ENCODE measurements at places on chromosomes 6 and 20.

GRCh38 chr20:47654370-47654769, 130.9 kb downstream of the SULF2 start:
- H3K27me3 ChIP-seq = no peaks in the 10 kb centered on the region
- H3K36me3 ChIP-seq = peaks cover 66% of the 10 kb centered on the region
- DNase-seq = no peak
- no peak overlapping the region for H3K27ac ChIP-seq
- no peak overlapping the region for H3K4me3 ChIP-seq

DNA sequence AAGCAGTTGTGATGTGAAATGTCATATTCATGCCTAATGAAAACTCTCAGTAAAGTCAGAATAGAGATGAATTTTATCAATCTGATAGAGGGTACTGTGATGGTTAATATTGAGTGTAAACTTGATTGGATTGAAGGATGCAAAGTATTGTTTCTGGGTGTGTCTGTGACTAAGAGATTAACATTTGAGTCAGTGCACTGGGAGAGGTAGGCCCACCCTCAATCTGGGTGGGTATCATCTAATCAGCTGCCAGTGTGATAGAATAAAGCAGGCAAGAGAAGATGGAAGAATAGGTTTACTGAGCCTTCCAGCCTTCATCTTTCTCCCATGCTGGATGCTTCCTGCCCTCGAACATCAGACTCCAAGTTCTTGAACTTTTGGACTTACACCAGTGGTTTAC, 124.3 kb downstream of the CENPW start:
- no peaks in the 10 kb centered on the region for H3K4me1 ChIP-seq
- no peak overlapping the region for H3K27ac ChIP-seq
- no peaks in the 10 kb centered on the region for H3K27me3 ChIP-seq
- H3K36me3 ChIP-seq = no peaks in the 10 kb centered on the region

GRCh38 chr20:16270314-16270931, 302.8 kb downstream of the KIF16B start:
- no peak for DNase-seq
- H3K27me3 ChIP-seq = no peaks in the 10 kb centered on the region
- no peak overlapping the region for H3K4me3 ChIP-seq

DNA sequence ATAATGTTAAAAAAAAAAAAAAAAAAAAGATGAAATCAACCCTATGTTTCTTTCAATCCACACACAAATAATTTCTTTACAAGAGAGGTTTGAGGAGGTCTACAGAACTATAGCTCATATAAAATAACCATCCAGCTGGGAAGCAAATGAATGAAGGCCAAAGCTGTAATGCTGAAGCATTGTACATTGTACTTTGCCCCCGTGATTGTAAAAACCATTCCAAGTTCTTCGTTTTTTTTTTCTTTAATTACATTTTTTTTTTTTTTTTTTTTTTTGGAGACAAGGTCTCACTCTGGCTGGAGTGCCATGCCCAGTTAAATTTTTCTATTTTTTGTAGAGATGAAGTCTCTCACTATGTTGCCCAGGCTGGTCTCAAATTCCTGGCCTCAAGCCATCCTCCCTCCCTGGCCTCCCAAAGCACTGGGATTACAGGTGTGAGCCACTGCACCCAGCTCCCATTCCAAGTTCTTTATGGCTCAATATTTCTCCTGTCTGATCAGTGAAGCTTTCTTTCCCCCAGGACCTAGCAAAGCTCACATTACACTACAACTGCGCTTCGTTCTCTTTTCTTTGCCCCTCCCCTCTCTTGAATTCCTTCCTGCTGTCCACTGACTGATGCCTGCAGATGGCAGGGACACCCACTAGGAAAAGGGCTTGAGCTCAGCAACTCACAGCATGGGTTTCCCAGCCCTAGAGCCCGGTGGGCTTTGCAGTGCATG, 53.0 kb upstream of the NOP56 start:
- H3K27me3 ChIP-seq = no peaks in the 10 kb centered on the region
- no peaks in the 10 kb centered on the region for H3K36me3 ChIP-seq
- no peak for DNase-seq
- no peak overlapping the region for H3K4me3 ChIP-seq

DNA sequence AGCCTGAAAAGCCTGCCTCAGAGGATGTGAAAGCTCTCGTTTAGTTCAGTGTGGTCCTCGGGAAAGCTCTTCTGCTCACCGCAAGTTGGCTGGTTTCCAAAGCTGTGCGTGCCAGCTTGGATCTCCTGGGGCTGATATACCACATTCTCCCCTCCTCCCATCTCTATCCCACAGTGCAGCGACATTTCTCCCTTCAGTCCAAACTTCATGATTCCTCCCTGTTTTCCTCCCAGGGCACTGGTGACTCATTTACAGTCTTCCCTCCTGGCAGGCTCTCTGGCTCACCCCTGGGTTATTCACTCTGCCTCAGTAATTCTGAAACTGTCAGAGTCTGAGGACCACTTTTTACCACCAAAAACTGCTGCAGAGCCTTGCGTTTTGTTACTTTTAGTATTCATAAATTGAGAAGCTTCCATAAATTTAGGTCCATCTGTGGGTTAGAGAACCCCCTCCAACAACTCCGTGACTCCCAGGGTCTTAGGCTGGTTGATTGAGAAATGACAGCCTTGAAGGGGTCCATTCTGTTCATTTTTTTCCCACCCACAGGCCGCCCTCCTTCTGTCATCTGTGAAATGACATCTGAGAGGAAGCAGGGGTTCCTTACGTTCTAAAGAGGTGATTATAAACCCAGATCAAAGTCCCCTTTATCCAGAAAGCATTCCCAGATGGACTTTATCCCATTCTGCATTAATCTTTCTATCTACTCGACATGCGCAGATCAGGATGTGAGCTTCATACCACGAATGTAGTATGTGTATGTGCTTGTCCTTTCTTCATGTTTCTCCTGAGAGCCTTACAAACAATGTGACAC, 6.1 kb downstream of the TRIM10 start:
- H3K4me3 ChIP-seq = no peak overlapping the region
- H3K27ac ChIP-seq = no peak overlapping the region
- H3K4me1 ChIP-seq = no peaks in the 10 kb centered on the region
- H3K36me3 ChIP-seq = no peaks in the 10 kb centered on the region
- peaks cover 3% of the 10 kb centered on the region for H3K27me3 ChIP-seq
- no peak for DNase-seq

- H3K36me3 ChIP-seq = no peaks in the 10 kb centered on the region
- H3K4me3 ChIP-seq = no peak overlapping the region
- no peak overlapping the region for H3K27ac ChIP-seq
Measured at GRCh38 chr20:7094438-7094997, 327.0 kb downstream of the BMP2 start.

- peaks cover 24% of the 10 kb centered on the region for H3K4me1 ChIP-seq
- no peak overlapping the region for H3K27ac ChIP-seq
- H3K4me3 ChIP-seq = no peak overlapping the region
- H3K27me3 ChIP-seq = no peaks in the 10 kb centered on the region
- no peak for DNase-seq
Measured at GRCh38 chr20:830011-830521, 3.4 kb upstream of the FAM110A start.

GRCh38 chr6:41073968-41074691, 1.4 kb downstream of the NFYA start:
- DNase-seq = peak; percentile 68
- no peaks in the 10 kb centered on the region for H3K27me3 ChIP-seq
- peaks cover 23% of the 10 kb centered on the region for H3K4me1 ChIP-seq
- H3K4me3 ChIP-seq = peak overlapping the region; percentile 70
- H3K27ac ChIP-seq = peak overlapping the region; percentile 89
- H3K36me3 ChIP-seq = peaks cover 18% of the 10 kb centered on the region

DNA sequence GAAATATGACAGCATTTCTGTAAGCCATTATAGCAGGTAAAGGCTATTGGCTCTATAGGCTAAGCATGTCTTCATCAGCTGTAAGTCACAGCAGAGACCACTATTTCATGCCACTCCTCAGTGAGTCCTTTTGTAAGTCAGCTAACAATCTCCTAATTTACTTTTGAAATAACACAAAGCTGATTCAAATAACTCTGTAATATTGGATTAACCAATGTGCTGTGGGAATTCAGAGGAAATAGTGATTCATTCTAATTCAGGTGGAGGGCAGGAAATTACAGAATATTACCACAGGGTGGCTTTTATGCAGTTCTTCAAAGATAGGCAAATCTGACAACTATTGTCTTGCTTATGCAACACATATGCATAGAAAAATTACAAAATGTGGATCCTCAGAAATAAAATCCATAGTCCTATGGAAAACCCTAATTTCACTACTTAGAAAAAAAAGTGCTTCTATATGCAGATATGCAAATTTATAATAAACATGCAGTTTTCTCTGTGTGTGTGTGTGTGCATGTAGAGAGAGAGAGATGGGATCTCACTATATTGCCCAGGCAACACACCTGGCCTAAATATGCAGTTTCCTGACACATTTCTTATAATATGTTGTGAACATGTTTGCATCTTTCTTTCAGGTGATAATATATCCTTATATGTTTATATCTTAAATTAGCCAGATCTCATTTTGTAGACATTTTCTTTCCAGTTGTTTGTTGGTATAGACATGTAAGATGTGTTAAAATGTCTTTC, 4.8 kb upstream of the SMIM28 start:
- H3K27ac ChIP-seq = no peak overlapping the region
- no peaks in the 10 kb centered on the region for H3K4me1 ChIP-seq
- H3K36me3 ChIP-seq = no peaks in the 10 kb centered on the region
- DNase-seq = no peak
- H3K4me3 ChIP-seq = no peak overlapping the region
